ENCODE measurements at places on chromosomes 6 and 20. TPM values are rescaled to one million over a fixed set of nuclear protein-coding genes. Genes with fewer than 3 reads are reported as not detected.

Gene NUP153
- 23.9 TPM for total RNA-seq

Gene CASS4
- 0.77 TPM for total RNA-seq

Gene PCSK2
- not detected for total RNA-seq

Gene E2F1
- total RNA-seq = 24.3 TPM

Gene SLC16A10
- total RNA-seq = 0.33 TPM

Gene SLC13A3
- total RNA-seq = 3.1 TPM

Gene SLPI
- not detected for total RNA-seq

Gene RPP40
- 14.4 TPM for total RNA-seq

Gene BAG2
- 26.5 TPM for total RNA-seq

Data from uterine smooth muscle cell (primary cell).